ENCODE measurements at places on chromosomes 7 and 10.

DNA sequence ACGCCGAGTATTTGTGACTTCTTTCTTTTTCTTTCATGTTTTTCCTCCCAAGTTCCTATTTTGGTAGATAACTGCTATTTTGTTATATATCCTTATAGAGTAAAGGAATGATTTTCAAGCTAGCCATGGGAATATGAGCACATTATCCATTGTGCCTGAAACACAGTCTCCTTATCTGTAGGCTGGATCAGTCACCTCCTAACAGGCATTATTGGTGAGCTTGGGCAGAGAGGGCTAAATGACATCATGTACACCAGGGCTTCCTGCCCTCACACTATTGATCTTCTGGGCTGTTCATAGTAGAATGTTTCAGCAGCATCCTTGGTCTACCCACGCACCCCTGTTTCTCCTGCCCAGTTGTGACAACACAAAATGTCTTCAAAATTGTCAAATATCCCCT is 88.1 kb upstream of the CTBP2 start:
- DNase-seq: no peak

GRCh38 chr7:51160990-51161615 is 155.5 kb downstream of the COBL start:
- DNase-seq: peak; percentile 78

DNA sequence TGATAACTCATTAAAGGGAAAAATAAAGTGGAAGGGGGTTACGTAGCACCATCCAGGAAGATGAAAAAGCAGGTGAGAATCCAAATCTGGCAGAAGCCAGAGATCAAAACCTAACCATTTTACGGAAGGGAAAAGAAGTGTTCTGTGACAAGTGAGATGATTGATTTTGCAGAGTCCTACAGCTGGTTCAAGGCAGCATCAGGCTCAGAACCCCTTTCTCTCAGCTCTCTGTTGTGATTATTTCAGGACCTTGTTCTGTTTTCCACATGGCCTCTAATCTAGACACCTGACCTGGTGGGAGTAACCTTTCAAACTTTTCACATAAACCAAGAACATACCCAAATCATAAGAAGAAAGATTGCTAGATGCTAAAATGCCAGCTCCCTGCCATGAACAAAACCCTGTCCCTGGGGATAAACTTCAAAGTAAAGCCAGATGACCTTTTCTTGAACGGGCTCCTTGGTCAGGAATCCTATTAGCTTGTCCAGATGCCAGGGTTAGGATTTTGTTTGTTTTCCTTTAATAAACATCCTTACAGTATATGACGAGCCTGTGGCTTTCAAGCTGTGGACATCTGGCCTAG is 5.9 kb downstream of the DUSP5 start:
- no peak for DNase-seq

DNA sequence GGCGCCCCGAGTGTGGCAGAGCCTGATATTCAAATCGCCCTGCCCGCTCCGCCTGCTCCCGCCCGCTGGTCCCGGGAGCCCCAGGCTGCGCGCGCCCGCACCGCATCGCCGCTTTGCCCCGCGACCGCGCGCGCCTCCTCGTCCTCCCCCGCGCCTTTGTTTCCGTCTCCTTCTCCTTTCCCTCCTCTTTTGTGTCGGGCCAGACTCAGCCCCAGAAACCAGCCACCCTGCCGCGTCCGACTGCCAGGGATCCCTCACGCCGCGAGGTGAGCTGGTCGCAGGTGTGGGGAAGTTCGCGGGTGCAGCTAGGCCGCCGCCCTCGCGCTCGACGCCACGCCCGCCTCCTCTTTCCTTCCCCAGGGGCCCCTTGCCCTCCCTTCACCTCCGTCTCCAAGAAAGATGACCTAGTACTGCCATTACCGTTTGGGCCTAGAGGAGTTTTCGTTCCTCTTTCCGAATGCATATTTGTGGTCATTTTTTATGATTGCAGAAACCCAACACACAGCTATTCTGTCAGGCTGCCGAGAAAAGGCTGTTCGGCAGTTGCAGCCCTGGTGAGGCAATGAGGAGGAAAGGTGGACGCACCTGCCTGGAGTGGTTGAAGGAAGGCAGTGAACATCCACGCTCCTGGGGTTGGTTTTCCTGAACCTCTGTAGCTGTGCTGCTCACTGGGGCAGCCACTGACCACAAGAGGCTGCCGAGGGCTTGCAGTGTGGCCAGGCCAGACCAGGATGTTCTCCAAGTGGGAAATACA is 107.3 kb downstream of the SNX10 start:
- DNase-seq: peak; percentile 25

DNA sequence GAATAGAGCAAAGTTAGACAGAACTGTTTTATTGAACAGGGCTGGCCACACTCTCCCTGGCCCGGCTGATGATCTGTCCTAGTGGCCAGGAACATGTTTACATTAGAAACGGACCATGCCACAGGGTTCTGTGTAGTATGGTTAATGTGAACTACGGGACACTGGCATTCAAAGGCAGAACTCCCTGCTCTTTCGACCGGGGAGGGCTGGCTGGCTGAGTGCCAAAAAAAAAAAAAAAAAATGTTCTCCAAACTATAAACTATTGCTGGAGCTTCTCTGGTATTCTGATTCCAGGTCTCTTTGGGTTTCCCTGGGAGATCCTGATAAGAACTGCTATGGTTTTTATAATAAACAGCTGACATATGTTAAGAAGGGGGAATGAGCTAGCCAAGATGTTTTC is 1262.6 kb upstream of the SORCS1 start:
- DNase-seq: no peak

- no peak for DNase-seq
These were observed 320.7 kb downstream of the HGF start for GRCh38 chr7:81449105-81449504.

GRCh38 chr7:85595750-85596178 is 408.9 kb upstream of the SEMA3D start:
- DNase-seq: peak; percentile 39

GRCh38 chr7:52749880-52750279 is 285.6 kb upstream of the POM121L12 start:
- DNase-seq: no peak

GRCh38 chr7:12458520-12459131 is 55.0 kb upstream of the VWDE start:
- DNase-seq: peak; percentile 43
